ENCODE measurements at places on chromosomes 7 and 10. TPM values are rescaled to one million over a fixed set of nuclear protein-coding genes. Genes with fewer than 3 reads are reported as not detected.

The GDF2 gene
- not detected for total RNA-seq

The H2BK1 gene
- not detected for total RNA-seq

The CACUL1 gene
- 39.2 TPM for total RNA-seq

The XRCC2 gene
- 10.8 TPM for total RNA-seq

The NEUROD6 gene
- total RNA-seq, result not detected

DNA sequence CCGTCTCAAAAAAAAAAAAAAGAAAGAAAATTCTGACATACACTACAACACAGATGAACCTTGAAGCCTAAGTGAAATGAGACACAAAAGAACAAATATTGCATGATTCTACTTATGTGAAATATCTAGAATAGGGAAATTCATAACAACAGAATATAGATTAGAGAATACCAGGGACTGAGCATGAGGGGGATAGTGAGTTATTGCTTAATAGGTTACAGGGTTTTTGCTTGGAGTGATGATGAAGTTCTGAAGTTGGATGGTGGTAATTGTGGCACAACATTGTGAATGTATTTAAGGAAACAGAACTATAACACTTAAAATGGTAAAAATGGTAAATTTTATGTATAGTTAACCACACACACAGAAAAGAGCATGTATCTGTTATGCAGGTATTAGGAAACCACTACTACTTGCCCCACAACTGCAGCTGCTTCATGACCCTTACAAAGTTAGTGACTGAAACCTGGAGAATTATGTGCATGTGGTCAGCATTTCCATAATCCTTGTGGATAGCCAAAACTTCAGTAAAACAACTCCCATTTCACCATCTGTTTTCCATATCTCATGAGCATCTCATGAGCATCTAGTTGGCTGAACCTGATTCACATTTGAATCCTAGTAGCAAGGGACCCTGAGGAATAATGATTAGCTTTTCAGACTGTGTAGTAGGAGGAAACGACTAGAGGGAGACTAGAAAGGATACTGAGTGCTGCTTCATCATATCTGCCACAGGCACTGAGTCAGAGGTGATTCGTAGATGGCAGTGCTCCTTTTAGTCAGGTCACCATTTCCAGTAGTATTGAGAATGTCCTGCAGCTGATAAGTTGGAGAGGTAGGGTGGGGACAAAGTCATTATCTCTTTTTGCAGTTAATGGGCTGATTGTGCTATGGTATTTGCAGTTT is 26.3 kb downstream of the SAMD8 start:
- peak; percentile 46 for DNase-seq

GRCh38 chr7:134184767-134185166 is 57.6 kb downstream of the LRGUK start:
- DNase-seq, result no peak

- no peak for DNase-seq
Observed at GRCh38 chr7:69429911-69430383, 168.3 kb upstream of the AUTS2 start.

DNA sequence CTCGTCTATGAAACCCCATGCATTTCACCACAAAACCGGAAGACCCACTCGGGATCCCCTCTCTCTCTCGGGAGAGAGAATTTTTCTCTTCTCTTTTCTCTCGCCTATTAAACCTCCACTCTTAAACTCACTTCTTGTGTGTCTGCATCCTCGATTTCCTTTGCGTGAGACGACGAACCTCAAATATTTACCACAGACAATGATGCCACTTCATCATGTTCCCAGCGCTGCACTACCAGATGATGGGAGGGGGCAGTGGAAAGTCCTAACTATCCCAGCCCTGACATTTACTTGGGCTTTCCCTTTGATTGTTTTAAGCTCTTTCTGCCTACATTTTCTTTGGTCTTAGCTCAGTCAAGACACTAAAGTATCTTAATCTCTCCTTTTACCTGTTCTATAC is 906.7 kb downstream of the GRID1 start:
- DNase-seq, result no peak

- DNase-seq, result peak; percentile 21
Observed at GRCh38 chr10:1048349-1048731, 579 bp downstream of the IDI1 start.

GRCh38 chr10:1715821-1716220 is 21.5 kb downstream of the ADARB2 start:
- peak; percentile 6 for DNase-seq

GRCh38 chr10:133195096-133195495 is 34.9 kb upstream of the UTF1 start:
- no peak for DNase-seq

DNA sequence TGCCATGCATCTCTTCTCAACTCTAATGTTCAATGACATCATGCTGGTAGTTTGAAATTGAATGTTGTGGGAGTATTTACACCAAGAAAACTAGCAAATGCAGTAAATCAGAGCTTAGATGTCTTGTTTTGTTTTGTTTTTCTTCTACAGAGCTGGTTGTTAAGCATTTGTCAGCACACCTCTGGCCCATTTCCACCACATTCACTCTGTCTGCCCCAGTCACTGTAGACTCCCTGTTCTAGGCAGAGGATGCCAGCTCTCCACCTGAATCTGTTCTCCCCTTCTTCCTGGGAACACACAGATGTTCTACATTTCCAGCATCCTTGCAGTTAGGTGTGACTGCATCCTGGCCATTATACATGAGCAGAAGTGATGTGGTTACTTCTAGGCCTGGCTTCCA is 4.1 kb upstream of the ARHGAP22 start:
- no peak for DNase-seq

Data from A172 (cell line).